ENCODE measurements at places on chromosomes 7 and 10.

GRCh38 chr10:47296156-47296894 is 3.7 kb upstream of the GDF10 start:
- no peak for DNase-seq

DNA sequence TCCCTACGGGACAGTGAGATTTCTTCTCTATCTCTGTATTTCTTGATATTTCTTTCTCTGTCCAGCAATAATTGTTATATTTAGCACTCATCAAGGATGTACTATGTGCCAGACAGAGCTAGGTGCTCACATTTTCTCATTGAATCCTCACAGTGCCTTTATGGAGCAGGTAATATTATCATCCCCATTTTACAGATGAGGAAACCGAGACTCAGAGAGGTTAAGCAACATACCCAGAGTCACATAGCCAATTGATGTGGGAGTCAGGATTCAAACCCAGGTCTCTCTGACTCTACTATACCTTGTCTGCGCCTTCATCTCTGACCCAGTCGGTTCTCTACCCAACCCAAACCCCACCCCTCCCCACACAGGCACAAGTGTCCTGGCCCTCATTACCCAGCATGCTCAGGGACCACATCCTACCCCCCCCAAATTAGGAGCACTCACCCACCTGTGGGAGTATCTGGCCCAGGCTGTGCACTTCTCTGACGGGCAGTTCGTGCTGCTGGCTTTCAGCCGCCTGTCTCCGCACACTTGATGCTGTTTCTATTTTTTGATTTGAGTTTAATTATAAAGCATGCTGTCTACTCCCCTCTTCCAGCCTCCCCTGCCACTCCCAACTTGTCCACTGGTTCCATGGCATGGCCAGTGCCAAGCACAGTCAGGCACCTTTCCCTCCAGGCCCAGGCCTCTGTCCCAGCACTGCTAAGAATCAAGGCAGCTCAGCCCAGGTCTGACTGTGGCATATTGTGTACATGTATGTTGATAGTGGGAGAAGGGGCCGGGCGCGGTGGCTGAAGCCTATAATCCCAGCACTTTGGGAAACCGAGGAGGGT is 9.8 kb upstream of the SAMD8 start:
- DNase-seq: no peak

DNA sequence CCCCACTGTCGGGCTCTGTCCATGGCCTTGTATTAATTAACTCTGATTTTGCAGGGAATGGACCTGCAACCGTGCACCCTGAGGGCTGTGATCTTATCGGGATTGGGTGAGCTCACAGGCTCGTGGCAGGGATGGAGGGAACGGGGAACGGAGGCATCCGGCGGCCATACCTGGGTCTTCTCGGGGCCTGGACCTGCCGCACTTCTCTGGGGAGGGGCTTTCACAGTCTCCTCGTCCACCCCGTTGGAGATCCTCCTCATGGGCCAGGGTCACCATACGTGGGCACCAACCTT is 57.5 kb upstream of the SHH start:
- DNase-seq: no peak

DNA sequence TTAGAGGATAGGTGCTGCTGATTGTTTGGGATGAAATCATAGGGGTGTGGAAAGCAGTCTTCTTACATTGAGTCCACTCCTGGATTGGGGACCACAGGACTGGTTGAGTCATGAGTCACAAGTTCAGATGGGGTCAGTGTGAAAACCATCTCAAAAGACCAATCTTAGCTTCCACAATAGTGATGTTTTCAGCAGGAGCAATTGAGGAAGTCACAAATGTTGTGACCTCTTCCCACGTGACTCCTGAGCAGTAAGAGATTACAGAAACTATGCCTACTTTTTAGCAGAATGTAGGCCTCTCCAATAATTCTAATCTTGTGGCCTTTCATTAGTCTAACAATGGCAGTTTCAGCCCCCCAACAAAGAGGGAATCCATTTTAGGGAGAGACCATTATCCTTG is 256.9 kb upstream of the CDC14C start:
- DNase-seq: no peak

GRCh38 chr10:119373294-119374102 is 166.1 kb downstream of the GRK5 start:
- DNase-seq: no peak

DNA sequence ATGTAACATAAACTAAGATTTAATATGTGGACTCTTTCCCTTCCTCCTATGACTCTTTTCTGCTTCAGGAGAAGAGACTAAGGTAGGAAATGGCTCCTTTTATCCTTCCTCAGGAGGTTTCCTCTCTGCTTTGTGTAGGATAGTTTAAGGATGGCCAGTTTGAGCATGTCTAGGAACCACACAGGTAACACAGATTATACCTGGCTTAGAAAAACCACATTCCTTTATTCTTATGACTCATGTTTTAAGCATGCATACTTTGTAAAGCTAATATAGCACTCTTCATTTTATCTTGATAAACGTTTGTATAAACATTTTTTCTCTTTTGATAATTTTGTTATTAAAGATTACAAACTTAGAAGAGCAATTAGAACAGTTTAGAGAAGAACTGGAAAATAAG is 57.8 kb downstream of the CYP51A1 start:
- DNase-seq: no peak
